ENCODE measurements at places on chromosomes 4 and X. TPM values are rescaled to one million over a fixed set of nuclear protein-coding genes. Genes with fewer than 3 reads are reported as not detected.

DNA sequence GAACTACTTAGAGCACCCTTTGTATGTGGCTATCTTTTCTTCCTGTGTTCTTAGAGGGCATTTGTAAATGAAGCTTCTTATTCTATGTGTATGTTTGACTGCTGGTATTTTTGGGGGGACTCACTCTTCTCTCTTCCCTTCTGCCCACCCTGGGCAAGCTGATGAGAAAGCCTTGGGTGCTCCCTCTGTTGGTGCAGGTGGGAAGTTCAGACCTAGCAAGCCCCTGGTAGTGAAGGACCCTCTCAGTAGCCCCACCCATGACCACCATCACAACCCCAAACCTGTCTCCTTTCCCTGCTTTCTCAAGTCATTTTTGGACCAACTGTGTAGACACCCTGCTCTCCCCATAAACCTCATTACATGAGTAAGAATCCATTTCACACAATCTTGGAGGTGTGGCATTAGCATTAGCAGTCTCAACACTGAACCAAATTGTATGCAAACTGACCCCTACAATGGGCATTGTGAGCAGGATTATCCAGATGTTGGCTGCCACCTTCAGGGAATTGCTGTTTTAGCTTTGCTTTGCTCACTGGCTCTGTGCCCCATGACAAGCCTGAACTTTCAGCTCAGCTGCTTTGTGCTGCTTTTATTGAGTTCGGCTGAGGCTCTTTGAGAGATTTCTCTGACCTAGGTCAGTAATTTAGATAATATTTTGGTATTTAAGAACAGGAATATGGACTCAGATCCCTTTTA, 27.9 kb downstream of the TRIM61 start:
- DNase-seq, result no peak

DNA sequence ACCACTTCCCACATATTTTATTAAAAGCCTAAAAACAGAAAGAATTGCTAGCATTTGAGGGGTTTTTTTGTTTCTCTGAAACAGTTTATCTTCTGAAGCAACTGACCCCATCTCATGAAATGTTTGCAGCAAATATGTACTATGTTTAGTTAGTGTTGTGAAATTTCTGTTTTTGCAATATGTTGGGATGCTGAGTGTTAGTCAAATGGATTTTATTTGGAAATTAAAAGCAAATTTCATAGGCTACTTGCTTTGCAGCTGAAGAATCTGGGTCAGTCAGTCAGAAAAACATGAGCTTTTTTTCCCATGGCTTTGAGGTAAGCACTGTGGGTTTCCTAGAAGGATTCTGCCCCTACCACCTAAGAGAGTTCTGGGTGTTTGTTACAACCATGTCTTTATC, 184.9 kb upstream of the DKK2 start:
- no peak for DNase-seq

The CXCL11 gene
- total RNA-seq, result not detected

DNA sequence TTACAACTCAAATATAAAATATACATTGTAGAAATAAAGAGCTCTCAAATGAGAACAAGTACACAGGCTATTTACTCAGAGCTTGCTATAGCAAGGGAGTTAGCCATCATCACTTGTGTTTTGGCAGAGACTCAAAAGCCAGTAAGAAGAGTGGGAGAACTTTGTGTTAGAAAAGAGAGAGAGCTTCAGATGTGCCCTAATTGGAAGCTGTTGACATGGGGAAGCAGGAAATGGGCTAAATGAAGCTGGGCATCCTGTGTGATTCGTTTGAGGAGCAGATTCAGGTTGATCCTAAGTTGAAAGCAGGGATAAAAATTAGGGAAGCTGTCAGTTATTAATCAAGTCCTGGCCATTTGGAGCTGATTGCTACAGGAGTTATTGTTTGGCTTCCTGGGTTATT, 207.4 kb upstream of the MAOA start:
- DNase-seq, result no peak

DNA sequence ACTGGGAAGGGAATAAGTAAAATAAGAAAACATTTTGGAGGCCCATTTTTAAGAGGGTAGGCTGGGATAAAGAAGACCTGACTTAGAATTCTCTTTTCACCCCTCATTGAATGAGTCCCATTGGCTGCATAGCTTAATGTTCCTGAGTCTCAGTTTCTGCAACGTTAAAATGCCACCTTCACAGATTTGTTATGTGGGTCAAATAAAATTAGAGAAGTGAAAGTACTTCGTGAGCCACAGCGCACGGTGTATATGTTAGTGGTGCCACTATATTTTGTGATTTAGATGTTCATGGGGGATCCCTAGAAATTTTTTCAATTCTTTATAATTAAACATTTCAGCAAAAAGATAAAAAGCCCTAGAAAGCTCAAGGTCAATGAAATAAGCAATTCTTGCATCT, 109.2 kb upstream of the HS3ST1 start:
- no peak for DNase-seq

DNA sequence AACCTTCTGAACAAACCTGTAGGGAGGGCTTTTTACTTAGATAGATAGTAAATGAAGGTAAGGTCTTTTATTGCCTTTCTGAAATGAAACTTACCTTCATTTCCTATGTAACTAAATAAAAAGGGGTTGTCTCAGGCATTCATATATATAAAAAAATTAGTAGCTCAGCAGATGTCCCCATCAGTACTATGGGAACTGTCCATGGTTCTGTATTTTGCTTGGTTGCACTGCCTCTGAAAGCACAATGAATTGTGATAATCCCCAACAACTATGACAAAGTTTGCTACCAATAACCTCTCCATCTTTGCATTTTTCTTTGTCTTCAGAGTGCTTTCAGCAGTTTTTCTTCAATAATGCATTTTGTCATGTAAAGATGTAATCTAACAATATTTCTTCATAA, 222.4 kb downstream of the SLIT2 start:
- DNase-seq, result no peak

- no peak for DNase-seq
These were observed 486.6 kb upstream of the PCDH10 start for GRCh38 chr4:132662456-132662855.
